Activated T-cell treated with anti-CD3 and anti-CD28 coated beads, Interleukin-2, amount 50 U/mL, for 1 hour (primary cell): ENCODE measurements at places on chromosomes 1 and 21.

GRCh38 chr1:43123031-43123430, 49.1 kb downstream of the EBNA1BP2 start:
- DNase-seq = no peak

DNA sequence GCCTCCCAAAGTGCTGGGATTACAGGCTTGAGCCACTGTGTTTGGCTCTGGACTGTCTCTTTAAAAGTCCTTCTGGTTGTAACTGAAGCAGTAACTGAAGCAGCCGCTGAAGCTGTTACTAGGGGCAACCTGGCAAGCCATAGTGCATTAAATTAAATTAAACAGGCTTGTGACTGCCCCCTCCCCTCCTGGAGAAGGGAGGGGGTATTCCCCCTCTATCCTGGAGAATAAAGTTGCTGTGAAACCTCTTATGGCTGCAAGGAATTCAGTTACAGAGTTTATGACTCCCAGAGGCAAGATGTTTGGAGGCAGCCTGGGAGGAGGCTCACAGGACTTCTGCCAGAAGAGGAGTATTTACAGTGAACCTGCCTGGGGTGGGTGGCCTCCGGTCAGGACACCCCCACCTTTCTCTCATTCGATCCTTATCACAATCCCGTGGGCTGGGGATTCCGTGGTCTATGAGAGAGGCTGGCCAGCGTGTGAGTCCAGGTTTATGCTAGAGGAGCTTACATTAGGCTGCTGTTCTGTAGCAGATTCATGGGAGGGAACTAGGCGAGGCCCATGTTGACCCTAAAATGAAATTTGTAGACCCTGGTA, 8.3 kb downstream of the TTC22 start:
- no peak for DNase-seq

DNA sequence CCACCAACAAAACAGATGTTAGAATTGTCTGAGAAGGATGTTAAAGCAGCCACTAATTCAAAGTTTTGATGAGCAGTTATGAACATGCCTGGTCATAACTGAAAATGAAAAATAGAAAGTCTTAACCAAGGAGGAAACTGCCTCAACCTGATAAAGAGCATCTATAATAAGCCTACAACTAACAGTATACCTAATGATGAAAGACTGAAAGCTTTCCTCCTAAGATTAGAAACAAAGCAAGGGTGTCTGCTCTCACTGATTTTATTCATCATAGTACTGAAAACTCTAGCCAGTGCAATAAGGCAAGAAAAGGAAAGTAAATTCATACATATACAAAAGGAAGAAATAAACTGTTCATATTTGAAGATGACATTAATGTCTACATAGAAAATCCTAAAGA, 82.0 kb downstream of the KCNK1 start:
- DNase-seq = no peak

DNA sequence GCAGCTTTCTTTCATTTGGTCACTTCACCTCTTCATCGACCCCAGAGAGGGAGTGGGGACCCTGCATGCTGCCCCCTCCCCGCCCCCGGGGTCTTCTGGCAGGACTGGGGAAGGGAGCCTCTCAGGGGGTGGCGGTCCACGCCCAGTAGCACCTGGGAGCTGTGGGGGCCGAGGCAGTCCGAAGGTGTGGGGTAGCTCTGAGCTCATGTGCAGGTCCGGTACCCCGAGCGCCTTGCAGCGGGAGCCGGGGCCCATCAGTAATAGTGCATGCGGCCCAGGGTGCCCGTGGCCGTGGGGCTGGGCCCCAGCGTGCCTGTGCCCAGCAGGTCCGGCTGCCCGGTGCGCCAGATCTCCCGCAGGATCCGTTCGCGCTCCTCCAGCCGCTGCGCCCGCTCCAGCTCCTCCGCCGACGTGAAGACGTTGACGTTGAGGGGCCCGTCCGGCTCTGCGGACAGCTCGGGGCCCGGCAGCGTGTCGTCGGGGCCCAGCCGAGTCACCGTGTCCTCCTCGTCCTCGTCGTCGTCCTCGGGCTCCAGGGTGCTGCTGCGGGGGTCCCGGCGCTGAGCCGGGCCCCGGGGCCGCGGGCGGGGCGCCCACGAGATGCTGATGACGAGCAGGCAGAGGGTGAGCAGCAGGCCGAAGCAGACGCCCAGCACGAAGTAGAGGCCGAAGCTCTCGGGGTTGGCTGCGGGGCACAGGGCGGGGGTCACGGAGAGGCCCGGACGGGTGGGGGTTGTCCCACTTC, 1.2 kb downstream of the EVA1B start:
- no peak for DNase-seq

DNA sequence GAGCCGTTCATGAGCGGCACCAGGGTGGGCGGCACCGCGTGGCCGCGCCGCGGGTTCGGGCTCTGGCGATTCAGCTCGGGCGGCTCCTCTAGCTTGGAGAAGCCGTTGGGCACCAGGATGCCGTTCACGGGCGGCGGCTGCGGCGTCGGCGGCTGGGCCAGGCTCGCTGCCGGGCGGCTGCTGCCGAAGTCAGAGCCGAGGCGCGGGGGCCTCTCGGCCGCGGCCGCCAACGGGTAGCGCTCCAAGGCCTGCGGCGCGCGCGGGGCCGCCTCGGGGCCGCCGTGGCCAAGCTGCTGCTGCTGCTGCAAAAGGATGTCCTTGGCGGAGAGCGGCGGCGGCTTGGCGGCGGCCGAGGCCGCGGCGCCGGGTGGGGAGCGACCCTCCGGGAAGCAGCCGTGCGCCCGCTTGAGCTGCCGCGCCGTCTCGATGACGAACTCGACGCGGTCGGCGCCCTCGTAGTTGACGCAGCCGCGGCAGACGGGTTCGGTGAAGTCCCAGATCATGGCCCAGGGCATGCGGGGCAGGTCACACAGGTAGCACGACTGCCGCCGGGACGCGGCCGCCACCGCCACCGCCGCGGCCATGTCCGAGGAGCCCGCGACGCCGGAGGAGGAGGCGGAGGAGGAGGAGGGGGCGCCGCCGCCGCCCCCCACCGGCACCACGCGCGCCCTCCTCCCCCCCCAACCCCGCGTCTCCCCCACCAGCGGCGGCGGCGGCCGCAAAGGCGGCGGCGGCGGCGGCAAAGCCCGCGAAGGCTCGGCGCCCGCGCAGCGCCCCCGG, 877 bp downstream of the IRF2BP2 start:
- peak; percentile 80 for DNase-seq

- no peak for DNase-seq
Measured at GRCh38 chr1:113451710-113452109, 61.4 kb downstream of the MAGI3 start.

- no peak for DNase-seq
Measured at GRCh38 chr1:218717575-218717974, 372.4 kb downstream of the TGFB2 start.

- no peak for DNase-seq
Measured at GRCh38 chr1:79295967-79296366, 289.4 kb upstream of the ADGRL4 start.

GRCh38 chr1:56409112-56409691, 170.2 kb downstream of the PLPP3 start:
- DNase-seq = no peak

- no peak for DNase-seq
Measured at GRCh38 chr1:240630409-240630808, 18.5 kb upstream of the GREM2 start.

GRCh38 chr21:15094706-15095105, 29.9 kb upstream of the NRIP1 start:
- no peak for DNase-seq

DNA sequence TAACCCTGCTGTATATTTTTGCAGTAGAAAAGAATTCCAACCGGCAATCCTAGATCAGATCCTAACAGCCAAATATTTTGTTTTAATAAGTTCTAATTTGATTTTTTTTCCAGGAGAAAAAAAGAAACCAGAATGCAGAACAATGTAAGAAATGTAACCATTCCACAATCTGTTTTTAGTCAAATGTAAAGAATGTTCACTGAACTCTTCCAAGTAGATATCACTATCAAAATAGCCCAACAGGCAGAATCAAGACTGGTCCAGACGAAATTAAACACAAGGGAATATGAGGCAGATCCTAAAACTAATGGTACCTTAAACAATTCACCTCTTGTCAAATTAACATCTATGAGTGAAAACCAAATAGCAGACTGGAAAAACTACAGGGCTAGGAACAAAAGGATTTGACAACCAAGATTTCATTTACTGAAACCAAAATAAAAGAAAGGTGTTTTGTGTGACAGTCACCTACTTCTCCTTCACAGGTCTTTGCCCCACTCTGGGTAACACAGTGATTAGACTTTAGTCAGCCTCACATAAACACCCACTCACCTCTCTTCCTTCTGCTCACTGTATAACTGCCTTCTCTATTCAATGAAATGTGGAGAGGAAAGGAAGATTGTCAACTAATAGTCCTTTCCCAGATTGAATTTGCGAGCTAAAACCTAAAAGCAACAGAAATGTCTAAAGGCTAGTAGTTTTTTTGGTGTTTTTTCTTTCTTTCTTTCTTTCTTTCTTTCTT, 137.9 kb downstream of the FAF1 start:
- DNase-seq = no peak

DNA sequence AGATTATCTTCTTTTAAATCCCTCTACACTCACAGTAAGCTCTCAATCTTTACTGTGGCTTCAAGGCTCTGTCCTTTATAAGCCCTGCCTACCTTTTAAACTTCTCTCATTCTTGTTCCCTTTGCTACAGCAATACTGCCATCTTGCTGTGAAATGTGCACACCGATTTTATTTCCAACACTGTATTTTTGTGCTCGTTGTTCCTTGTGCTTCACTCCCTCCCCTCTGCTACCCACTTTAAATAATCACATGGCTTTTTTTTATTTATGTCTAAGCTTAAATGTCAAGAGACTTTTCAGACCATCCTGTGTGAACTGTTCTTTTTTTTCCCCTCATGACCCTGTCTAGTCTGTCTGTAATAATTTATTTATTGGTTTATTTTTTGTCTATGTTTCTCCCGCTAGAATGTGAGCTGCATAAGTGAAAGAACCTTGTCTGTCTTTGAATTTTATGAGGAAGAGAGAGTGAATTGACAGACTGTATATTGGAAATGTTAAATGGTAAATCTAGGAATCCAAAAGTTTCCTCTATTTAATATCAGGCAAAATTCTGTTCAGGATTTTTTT, 45.7 kb downstream of the ABCD3 start:
- DNase-seq = no peak

GRCh38 chr1:192516776-192517297, 58.7 kb upstream of the RGS1 start:
- no peak for DNase-seq

DNA sequence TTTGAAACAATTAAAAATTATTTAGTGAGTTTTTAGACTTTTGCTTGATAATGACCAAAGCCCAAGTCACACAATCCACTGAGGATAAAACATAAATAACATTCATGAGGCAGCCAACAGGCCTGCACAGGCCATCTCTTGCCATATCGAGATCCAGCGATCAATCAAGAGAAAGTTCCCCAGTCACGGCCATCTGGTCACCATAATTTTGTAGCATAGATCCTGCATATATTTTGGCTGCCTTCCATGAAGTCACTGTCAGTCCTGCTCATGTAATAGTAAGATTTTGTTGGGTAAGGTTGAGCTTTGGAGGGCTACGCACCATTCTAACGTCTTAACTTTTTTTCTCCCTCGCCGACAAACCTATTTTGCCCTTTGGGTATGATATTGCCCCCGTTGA, 17.5 kb downstream of the KPNA6 start:
- DNase-seq = no peak

DNA sequence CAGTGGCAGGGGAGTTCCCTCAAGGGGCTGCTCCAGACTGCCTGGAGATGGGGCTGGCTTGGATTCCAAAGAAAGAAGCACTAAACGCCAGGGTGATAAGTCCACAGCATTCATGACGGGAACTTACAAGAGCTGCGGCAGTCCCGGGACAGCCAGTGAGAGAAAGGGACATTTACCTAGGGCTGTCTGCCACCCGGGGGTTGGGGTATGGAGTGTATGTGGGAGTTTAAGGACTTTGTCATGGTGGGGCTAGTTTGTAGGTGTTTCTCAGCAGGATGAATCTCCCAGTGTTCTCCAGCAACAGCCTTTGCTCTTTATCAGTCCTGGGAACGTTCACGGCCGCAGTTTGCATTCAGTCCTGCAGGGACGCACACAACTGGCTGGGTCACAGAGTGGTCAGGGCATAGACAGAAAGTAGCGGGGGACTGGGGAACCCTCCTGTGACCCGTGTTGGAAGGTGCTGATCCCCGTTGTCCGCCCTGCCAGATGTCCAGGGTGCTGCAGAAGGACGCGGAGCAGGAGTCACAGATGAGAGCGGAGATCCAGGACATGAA, 41.4 kb upstream of the HMGN1 start:
- no peak for DNase-seq

GRCh38 chr1:1181938-1182410, 8.3 kb downstream of the TTLL10 start:
- DNase-seq = no peak

DNA sequence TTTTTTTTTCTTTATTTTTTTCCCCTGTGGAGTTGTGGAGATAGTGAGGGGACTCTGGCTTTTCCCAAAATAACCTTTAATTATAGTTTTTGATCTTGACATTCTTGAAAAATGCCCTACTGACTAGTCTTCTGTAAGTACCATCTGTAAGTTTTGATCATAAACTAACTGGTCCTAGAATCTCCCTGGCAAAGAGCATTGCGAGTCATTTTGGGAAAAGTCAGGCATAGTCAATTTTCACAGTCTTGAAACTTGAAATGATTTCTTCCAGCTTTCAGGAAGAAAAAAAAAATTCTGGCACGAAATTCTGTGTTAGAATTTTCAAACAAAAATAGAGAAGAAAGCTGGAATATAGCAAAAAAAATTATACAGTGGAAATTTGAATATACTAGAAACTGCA, 181.2 kb upstream of the SNX7 start:
- DNase-seq = no peak

DNA sequence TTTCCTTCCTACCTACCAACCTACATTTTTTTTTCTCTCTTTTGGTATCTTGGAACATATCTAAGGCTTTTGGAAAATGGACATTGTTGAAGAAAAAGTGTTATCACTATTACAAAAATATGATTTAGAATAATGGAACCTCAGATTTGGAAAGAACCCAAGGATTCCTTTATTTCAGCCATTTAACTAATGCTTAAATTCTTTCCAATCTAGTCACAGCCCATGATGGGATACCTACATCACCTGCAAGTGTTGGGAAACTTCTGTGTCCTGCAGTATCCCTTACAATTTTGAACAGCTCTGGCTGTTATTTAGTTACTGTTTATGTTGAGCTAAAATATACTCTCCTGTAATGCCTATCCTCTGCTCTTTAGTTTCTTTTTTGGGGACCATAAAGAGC, 22.3 kb upstream of the APOBEC4 start:
- DNase-seq = no peak

DNA sequence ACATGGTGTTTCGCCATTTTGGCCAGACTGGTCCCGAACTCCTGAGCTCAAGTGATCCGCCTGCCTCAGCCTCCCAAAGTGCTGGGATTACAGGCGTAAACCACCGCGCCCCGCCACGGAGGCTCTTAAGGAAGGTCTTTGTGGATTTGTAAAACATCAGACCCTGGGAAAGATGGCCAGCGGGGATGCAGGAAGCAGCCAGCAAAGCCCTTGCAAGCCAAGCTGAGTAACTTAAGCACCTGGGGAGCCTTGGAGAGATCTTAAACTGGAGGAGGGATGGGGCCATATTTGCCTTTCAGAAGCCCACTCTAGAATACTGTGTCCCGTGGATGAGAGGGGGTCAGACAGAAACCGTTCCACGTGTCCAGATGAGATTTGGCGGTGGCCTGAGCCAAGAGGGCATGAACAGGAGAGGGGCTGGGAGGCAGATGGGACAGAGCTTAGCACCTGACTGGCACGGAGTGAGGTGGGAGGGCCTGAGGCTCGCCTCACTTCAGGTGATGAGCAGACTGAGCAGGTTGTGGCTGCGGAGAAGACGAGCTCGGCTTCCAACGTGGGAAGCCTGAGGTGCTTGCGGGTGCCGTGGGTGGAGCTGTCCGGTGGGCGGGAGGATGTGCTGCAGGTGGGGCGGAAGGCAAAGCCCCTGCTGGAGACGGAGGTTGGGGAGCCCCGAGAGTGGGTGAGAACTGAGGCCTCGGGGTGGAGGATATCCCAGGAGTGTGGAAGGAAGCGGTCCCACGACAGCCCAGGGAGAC, 11.7 kb downstream of the C1orf216 start:
- peak; percentile 44 for DNase-seq
